T-helper 17 cell (primary cell): ENCODE measurements at places on chromosomes 2 and 18. TPM values are rescaled to one million over a fixed set of nuclear protein-coding genes. Genes with fewer than 3 reads are reported as not detected.

The UGT1A10 gene
- not detected for total RNA-seq

The SDC1 gene
- total RNA-seq: not detected

DNA sequence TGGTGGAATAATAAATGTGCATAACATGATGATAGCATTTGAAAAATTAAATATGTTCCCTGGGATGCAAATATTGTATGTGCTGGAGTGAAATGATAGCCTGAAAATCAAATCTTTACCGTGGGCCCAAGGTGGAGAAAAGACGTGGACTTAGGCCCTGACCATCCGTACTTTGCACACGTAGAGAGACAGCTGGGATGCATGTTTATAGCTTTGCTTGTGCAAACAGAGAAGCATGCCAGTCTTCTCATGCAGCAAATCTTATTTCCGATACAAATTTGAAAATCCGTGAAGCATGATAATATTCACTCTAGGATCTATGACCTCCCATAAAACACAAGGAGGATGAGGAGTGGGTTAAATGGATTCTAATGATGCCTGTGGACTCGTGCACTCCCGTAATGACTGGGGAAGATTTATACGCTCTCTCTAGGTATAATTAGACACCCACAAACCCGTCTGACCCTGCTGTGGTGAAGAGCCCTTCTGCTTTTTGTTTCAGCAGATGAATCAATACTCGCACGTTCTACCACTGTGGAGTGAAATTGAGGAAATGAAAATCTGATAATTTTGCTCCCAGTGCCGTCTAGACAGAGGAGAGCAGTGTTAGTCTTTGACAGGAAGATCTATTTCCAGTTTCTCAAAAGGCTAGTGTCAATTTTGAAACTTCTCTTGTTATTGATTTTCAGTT, 810.3 kb upstream of the SALL3 start:
- peaks cover 6% of the 10 kb centered on the region for H3K27me3 ChIP-seq
- H3K36me3 ChIP-seq: no peaks in the 10 kb centered on the region
- no peak overlapping the region for H3K27ac ChIP-seq
- H3K4me1 ChIP-seq: no peaks in the 10 kb centered on the region

GRCh38 chr2:206801418-206802189, 36.2 kb downstream of the FASTKD2 start:
- H3K36me3 ChIP-seq: no peaks in the 10 kb centered on the region
- no peak for DNase-seq
- no peak overlapping the region for H3K4me3 ChIP-seq
- H3K4me1 ChIP-seq: peaks cover 11% of the 10 kb centered on the region
- no peaks in the 10 kb centered on the region for H3K27me3 ChIP-seq

GRCh38 chr2:102141970-102142828, at the start of gene IL1R1:
Gene IL1R1, plus strand, starts transcription at chr2:102142746. Its CDS starts 14,979 bp downstream, at chr2:102157725.
- peak within 1 kb of the TSS; percentile 82 for H3K4me3 ChIP-seq
- H3K4me1 ChIP-seq: peaks cover 18% of the 10 kb centered on the region
- H3K36me3 ChIP-seq: peaks cover 3% of the 10 kb centered on the region
- no peak for DNase-seq
- H3K27me3 ChIP-seq: peaks cover 4% of the 10 kb centered on the region
- peak within 1 kb of the TSS; percentile 64 for H3K27ac ChIP-seq

GRCh38 chr2:63849381-63850203, 7.9 kb downstream of the UGP2 start:
- no peak for DNase-seq
- H3K4me3 ChIP-seq: peak overlapping the region; percentile 19
- peaks cover 51% of the 10 kb centered on the region for H3K4me1 ChIP-seq
- peak overlapping the region; percentile 53 for H3K27ac ChIP-seq
- no peaks in the 10 kb centered on the region for H3K36me3 ChIP-seq
- H3K27me3 ChIP-seq: no peaks in the 10 kb centered on the region

DNA sequence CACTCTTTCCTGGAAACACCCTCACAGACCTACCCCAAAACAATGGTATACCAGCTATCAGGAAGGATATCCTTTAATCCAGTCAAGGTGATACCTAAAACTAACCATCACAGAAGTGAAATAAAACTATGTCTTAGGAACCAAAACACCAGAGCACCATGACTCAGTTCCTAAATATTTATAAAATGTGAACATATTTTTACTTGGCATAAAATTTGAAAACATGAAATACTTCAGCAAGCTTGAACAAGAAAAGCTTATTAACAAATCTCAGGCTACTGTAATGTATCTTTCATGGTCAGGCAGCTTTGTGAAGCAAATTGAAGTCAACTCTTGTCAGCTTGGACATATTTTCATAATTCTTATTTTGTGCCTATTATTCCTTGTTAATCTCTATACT, 440.8 kb upstream of the CDH20 start:
- DNase-seq: no peak
- H3K27ac ChIP-seq: no peak overlapping the region
- H3K27me3 ChIP-seq: no peaks in the 10 kb centered on the region

The ASB18 gene
- not detected for total RNA-seq

GRCh38 chr2:180572346-180572745, 408.1 kb upstream of the UBE2E3 start:
- peaks cover 6% of the 10 kb centered on the region for H3K27me3 ChIP-seq
- no peaks in the 10 kb centered on the region for H3K4me1 ChIP-seq
- no peak overlapping the region for H3K27ac ChIP-seq
- no peak for DNase-seq

The CFC1 gene
- total RNA-seq: not detected

GRCh38 chr2:161068670-161069069, 91.6 kb upstream of the TANK start:
- H3K36me3 ChIP-seq: no peaks in the 10 kb centered on the region
- no peaks in the 10 kb centered on the region for H3K27me3 ChIP-seq
- DNase-seq: no peak
- H3K4me3 ChIP-seq: no peak overlapping the region

The GALNT1 gene
- 23.7 TPM for total RNA-seq

GRCh38 chr2:25119263-25119662, 49.1 kb downstream of the POMC start:
- no peak overlapping the region for H3K27ac ChIP-seq
- no peak for DNase-seq
- H3K27me3 ChIP-seq: peaks cover 44% of the 10 kb centered on the region
- H3K4me3 ChIP-seq: no peak overlapping the region

The RNMT gene
- 93.5 TPM for total RNA-seq

DNA sequence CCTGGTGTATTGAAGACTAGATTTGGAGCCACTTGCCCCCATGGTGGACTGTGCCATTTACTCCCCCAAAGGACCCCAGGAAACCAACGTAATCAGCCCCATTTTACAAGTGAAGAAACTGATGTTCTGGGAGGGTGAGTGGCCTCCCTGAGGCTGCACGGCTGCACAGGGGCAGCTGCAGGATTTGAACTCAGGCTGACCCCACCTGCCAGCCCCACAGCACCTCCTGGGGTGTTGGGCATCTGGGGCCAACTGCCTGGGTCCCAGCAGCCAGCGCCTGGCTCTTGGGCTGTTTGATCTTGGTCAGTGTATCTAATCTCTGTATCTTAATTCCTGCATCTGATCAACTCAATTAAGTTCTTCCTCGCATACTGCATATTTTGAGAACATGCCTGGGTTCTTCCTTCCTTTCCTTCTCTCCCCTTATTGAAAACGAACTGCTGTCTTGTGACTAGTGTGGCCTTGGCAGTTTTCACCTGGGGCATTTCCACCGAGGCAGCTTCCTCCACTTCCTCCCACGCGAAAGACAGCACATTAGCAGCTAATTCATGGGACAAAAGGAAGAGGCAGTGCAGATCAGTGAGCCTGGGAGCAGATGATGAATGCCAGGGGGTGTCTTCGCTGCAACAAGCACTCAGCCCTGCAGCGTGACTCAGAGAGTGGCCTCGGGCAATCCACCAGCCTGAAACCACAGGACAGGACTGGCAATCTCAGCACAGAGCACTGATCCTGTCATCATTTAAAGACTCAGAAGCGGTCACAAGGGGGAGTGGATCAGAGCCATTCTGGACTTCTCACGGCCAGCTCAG, 184.1 kb upstream of the RAB12 start:
- no peak overlapping the region for H3K27ac ChIP-seq
- H3K4me3 ChIP-seq: no peak overlapping the region
- no peaks in the 10 kb centered on the region for H3K36me3 ChIP-seq
- DNase-seq: no peak

The STARD6 gene
- total RNA-seq: not detected

The ST6GAL2 gene
- total RNA-seq: 0.34 TPM

DNA sequence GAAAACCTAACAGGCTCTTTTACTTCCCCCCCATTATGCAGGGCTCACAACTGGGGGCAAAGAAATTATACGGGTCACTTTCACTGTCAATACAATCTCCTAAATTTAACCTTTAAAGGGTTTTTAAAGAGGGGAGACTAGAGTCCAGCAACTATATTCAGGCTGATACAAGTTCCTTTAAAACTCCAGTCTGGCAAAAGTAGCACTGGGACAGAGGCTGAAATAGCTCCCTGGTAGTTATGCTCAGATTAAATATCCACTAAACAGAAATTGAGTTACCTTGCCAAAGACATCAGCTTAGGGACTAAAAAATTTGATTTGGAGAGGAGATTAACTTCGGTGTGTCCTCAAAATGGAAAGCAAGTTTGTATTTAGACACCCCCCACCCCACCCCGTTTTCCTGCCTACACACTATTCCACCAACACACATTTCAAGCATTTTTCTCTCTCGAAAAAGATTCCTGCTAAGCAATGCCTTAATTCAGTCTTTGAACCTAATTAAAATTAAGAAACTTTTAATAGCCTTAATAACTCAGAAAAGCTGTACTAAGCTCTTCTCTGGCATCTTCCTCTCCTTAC, 127.2 kb downstream of the OSBPL1A start:
- H3K36me3 ChIP-seq: peaks cover 5% of the 10 kb centered on the region
- H3K4me1 ChIP-seq: peaks cover 10% of the 10 kb centered on the region
- no peak for DNase-seq
- H3K4me3 ChIP-seq: peak overlapping the region; percentile 56

The CCDC178 gene
- not detected for total RNA-seq

- DNase-seq: no peak
- no peaks in the 10 kb centered on the region for H3K27me3 ChIP-seq
- H3K4me3 ChIP-seq: no peak overlapping the region
- no peak overlapping the region for H3K27ac ChIP-seq
- peaks cover 2% of the 10 kb centered on the region for H3K36me3 ChIP-seq
Observed at GRCh38 chr2:175015340-175015739, 10.2 kb upstream of the CHN1 start.

DNA sequence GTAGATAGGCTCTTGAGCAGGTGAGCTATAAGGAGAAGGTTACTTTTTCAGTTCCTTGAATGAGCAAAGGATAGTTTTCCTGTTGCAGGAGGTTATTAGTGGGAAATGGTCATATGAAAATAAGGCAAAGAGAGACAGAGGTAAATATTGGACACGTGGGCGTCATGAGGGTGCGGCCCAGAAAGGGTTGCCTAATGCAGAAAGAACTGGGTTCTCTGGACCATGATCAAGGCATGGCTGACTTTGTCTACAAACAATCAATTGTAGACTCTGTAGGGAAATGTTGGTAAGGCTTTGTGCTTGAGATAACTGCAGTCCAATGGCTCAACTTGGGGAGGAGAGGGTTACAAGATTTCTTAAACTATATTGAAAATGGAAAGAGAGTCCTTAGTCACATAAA, 585.8 kb downstream of the BCL11A start:
- H3K27me3 ChIP-seq: no peaks in the 10 kb centered on the region
- H3K4me1 ChIP-seq: no peaks in the 10 kb centered on the region

The AMER3 gene
- not detected for total RNA-seq

The CHRND gene
- not detected for total RNA-seq

GRCh38 chr2:127080226-127080937, 26.6 kb downstream of the BIN1 start:
- peaks cover 3% of the 10 kb centered on the region for H3K36me3 ChIP-seq
- peak overlapping the region; percentile 93 for H3K4me3 ChIP-seq
- no peak for DNase-seq
- peaks cover 61% of the 10 kb centered on the region for H3K4me1 ChIP-seq

DNA sequence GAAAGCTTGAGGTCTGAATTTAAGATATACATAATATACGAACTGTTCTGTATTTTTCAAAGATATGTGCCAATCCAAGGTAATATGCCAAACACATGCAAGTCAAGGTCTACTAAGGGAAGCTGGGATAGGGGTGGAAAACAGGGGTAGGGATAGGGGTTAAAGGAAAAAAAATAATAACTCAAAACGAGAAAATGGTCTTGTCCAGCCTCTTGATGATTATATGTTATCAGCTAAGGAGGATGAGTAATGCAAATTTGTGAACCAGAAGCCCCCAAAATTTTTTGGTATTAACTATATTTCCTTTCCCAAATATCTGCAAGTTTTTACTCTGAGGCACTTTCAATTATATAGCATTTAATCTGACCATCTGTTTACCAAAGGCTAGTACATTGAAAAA, 219.3 kb downstream of the ZEB2 start:
- no peak for DNase-seq
- H3K27ac ChIP-seq: no peak overlapping the region
- H3K36me3 ChIP-seq: peaks cover 2% of the 10 kb centered on the region
- H3K4me1 ChIP-seq: peaks cover 3% of the 10 kb centered on the region
- H3K4me3 ChIP-seq: no peak overlapping the region

- DNase-seq: no peak
- no peak overlapping the region for H3K4me3 ChIP-seq
- no peaks in the 10 kb centered on the region for H3K4me1 ChIP-seq
- H3K27ac ChIP-seq: no peak overlapping the region
- H3K27me3 ChIP-seq: peaks cover 22% of the 10 kb centered on the region
Observed at GRCh38 chr18:52343731-52344340, 3.8 kb downstream of the DCC start.

DNA sequence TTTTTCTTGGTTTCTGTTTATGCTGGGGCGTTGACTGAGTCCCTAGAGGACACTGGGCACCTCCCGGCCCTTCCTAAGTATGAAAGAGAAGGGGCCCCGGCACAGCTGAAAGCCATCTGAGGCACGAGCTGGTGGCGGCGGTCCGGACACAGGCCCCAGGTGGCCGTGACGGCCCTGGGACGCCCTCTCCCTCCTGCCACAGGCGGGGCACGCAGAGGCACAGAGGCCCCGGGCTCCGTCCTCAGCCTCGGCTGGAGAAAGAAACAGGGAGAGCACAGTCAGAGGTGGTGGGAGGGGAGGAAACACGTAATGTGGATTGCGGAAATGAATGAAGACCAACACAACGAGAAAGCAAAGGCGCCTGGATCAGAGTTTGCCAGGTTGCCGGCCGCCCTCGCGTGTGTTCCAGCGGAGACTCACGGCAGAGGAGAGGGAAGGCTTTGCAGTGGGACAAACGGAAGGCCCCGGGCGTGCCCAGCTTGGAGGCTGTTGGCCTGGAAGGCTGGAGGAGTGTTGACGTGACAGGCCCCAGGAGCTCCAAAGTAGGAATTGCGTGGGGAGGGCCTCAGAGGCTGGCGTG, 119.1 kb downstream of the PTGR3 start:
- no peak overlapping the region for H3K27ac ChIP-seq
- H3K4me3 ChIP-seq: no peak overlapping the region
- no peaks in the 10 kb centered on the region for H3K27me3 ChIP-seq
- DNase-seq: no peak

GRCh38 chr18:70337139-70337972, 48.5 kb downstream of the SOCS6 start:
- H3K27me3 ChIP-seq: no peaks in the 10 kb centered on the region
- H3K36me3 ChIP-seq: peaks cover 2% of the 10 kb centered on the region
- H3K27ac ChIP-seq: no peak overlapping the region

The PDCD1 gene
- total RNA-seq: 10.4 TPM
